Erythroblast (primary cell): ENCODE measurements at places on chromosomes 16 and 17.

DNA sequence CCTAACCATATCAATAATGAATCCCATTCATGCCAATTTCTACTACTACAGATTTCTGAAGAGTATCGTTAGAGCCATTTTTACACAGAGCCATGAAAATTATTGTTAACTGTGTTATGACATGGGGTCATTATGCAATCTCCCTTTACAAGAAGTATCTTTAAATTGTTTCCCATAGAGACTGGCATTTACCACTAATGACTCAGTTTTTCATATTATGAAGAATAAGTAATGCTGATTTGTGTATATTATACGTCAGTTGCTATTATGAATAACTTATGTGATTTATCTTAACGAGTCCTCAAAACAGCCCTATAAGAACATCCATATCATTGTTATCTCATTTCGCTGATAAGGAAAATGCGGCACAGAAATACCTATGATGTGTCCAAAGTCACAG is 173.8 kb downstream of the KCNJ2 start:
- DNase-seq, result no peak

- DNase-seq, result no peak
These were observed 19.1 kb upstream of the CD79B start for GRCh38 chr17:63950940-63951907.

DNA sequence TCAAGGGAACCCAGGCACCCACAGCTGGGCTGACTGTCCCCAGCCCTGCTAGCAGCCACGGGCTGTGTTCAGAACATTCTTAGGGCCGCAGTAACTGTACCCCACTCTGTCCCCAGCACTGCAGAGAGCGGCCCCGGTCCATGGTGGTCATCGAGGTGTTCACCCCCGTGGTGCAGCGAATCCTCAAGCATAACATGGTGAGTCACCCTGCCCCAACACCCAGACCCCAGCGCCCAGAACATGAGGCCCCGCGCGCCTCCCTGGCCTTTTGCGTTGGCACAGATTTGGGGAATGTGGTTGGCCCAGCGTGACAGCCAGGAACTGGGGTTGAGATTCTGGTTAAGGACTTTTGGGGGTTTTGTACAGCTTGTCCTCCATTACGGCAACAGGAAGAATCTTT is 114.9 kb upstream of the PLCG2 start:
- no peak for DNase-seq

DNA sequence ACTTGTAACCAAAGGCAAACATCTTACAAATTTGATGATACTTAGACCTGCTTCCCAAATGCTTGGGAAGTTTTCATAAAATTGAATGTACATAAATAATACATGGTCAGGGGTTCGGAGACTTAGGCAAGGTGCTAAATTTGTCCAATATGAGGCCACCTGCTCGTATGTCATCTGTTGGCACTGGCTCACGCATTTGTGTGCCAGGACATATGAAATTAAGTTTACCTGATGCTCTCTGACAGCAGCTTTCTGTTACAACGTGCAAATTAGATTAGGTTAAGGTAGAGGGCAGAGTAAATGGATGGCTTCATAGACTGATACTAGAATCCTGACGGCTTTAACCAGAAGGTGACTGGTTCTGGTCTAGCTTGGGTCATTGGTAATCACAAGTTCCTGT is 970.3 kb upstream of the RBFOX1 start:
- no peak for DNase-seq
